ENCODE measurements at places on chromosomes 11 and 22.

DNA sequence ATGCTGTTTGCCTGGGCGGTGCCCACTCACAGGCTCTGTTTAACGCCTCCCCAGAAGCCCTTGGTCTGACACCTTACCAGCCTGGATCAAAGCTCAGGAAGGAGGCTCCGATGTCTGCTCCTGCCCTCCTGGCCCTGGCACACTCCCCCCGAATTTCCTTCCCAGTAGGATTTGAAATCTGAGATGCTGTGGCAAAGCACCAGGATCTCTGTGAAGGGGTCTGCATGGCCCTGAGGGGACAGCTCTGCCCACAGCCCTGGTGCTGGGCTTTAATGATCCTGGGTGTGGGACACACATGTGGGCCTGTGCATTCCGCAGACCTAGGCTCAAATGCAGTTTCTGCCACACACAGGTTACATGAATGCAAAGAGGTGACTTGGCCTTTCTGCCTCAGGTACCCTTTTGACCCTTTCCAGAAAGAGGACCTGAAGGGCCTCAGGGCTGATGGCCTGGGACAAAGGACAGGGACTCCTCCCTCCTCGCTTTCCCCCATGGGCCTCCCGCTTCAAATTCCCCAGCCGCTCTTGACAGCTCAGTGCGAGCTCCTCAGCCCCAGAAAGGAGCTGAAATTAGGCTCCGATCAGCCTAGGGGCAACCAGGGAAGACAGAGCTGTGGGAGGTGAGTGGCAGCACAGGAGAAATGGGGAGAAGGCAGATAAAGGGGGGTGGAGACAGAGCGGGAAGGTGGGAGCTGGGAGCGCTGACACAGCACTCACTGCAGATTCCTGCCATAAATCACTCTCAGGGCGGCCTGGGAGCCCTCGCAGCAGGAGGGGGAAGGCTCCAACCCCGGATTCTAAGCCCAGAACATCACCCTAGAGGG is 41.3 kb downstream of the TRIM29 start:
- DNase-seq: no peak

- DNase-seq: no peak
Measured at GRCh38 chr22:41781507-41781906, 19.0 kb upstream of the CCDC134 start.

- no peak for DNase-seq
Measured at GRCh38 chr11:69562816-69563215, 78.1 kb upstream of the CCND1 start.

- DNase-seq: no peak
Measured at GRCh38 chr11:62782753-62783152, 4.4 kb upstream of the TMEM179B start.

- no peak for DNase-seq
Measured at GRCh38 chr22:38652859-38653258, 3.3 kb downstream of the FAM227A start.

DNA sequence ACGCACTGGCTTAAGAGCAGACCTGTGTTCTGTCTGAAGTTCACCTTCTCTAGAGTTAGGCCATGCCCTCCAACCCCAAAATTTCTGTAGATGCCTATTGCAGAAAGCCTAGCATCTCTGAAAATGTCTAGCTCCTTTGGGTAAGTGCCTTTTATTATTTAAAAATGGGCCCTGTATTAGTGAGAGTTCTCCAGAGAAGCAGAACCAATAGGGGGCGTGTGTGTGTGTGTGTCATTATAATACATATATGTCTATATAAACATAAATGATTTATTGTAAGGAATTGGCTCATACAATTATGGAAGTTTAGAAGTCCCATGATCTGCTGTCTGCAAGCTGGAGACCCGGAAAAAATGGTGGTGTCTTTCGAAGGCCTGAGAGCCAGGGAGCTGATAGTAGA is 144.7 kb downstream of the TTC17 start:
- DNase-seq: no peak

- no peak for DNase-seq
Measured at GRCh38 chr22:44390613-44390970, 77.8 kb upstream of the SHISAL1 start.

GRCh38 chr11:29962243-29962642 is 54.6 kb downstream of the KCNA4 start:
- no peak for DNase-seq

- DNase-seq: no peak
Measured at GRCh38 chr11:62627713-62628112, 5.9 kb upstream of the B3GAT3 start.

- DNase-seq: no peak
Measured at GRCh38 chr11:4662876-4663275, 19.1 kb downstream of the OR51E1 start.

GRCh38 chr22:18157714-18158028 is 7.7 kb downstream of the USP18 start:
- no peak for DNase-seq

DNA sequence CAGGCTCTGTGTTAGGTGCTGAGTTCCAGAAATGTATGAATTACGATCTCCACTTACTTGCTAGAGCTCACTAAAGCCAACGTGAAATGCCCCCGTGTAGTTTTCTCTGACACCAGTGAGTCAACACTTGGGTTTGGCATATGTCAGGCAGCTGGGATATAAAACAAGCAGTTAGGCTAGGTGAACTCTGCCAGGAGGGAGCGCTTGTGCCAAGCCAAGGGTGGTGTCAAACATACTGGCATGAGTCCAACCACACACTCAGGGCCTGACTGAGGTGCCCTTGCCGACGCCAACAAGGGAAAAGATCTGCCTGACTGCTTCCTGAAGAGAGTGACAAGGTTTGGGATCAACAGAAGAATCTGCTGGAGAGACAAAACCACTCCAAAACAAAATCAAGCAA is 167.8 kb upstream of the NARS2 start:
- no peak for DNase-seq

- DNase-seq: peak; percentile 75
Measured at GRCh38 chr22:31084811-31085492, 3.8 kb downstream of the SMTN start.

GRCh38 chr22:43277987-43278601 is 65.1 kb downstream of the SCUBE1 start:
- no peak for DNase-seq

DNA sequence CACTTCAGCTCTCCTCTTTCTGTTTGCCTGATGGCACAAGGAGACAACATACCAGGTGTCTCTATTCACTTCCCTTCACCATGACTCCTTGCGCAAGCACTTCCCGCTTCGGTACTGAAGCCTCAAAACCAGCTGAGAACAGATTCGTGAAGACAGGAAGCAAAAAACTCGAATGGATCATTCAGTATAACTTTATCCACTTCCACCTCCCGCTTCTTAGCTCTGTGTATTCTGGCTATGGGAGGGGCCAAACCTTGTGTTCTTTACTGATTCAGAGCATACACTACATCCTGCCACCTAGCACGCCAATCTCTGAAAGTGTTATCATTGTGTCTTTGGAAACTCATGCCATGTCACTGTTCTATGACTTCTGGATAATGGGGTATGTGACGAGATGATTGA is 62.2 kb upstream of the ADA2 start:
- no peak for DNase-seq

DNA sequence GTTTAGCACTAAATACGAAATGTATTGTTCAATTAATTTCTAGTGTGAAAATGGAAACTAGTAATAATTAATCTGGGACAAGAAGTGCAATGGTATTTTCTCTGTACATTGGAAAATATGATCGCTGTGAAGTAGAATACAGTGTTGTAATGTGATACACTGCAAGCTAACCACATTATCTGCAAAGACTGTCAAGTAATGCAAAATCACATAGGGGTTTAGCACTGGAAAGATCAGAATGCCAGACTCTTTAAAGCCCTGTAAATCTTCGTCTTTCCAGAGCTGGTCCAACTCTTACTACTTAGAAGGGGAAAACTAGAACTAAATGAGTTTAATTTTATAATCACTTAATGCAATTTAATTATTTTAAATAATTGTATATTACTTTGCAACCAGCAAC is 544.5 kb upstream of the ANO3 start:
- DNase-seq: no peak

DNA sequence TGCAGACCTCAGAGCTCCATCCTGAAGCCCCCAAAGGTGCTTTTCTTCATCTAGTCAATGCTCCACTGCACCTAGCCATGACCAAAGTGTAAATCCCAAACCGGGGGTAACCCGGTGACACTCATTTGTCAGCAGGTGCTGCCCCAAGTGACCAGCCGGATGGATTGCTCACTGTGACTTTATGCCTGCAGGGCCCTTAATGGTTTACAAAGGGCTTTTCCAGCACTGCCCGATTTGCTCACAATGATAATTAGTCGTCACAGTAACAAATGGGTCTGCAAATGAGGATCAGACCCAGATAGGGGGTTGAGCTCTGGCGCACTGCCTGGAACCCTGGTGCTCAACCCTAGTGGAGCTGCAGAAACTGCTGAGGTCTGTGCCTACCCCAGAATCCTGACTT is 45.7 kb upstream of the CD5 start:
- DNase-seq: no peak

- DNase-seq: no peak
Measured at GRCh38 chr11:107740271-107740670, 28.4 kb upstream of the SLN start.

DNA sequence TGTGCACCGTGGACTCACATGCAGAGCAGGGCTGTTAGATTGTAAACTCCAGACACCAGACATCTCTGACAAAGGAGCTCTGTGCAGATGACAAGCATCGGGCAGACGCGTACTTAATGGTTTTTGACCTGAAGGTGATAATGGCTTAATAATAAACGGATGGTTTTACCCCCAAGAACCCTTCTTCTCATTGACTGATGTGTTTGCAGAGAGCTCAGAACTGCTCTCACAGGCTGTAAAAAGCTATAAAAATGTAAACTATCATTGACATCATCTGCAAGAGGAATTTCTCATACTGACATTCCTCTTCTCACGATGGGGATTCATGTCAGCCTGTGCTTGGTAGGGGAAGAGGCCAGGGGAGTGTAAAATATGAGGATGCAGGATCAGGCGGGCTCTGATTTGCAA is 8.6 kb upstream of the ARHGAP8 start:
- DNase-seq: no peak

- no peak for DNase-seq
Measured at GRCh38 chr11:120186456-120186773, 24.4 kb upstream of the OAF start.

DNA sequence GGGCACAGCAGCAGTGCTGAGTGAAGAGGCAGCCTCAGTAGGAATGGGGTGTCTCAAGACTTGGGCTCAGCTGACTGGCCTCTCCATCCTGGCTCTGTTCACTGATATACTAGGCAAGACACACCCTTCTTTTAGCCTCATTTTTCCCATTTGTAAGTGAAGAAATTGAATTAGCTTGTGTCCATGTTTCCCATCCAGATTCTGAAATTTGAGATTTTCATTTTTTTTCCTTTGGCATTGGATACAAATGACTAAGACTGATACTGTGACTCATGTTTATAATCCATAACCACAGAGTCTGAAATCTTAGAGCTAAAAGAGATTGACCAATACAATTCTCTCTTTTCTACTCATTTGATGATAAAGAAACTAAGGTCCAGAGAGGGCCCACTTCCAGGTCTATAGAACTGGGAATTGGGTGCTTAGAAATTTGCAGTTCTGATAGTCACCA is 110.9 kb downstream of the KCNC1 start:
- no peak for DNase-seq

DNA sequence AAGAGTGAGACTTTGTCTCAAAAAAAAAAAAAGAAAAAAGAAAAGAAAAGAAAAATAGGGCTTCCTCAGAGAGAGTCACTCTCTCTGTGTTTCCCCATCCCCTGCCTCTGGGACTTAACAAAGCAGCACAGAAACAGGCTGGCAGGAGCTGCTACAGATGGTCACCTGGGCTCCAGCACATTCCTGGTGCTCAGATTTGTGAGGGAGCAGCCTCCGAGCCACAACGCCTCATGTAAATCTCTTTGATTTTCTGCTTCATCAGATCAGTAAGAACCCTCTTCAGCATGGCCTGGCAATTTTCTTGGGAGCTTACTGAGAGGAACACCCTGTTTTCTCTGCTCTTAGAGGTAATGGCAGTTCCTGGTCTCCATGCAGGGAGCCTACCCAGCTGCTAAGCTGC is 15.2 kb upstream of the LDHA start:
- DNase-seq: no peak

- no peak for DNase-seq
Measured at GRCh38 chr11:94880216-94880615, 93.1 kb downstream of the CWC15 start.

GRCh38 chr22:30892731-30893221 is 75.8 kb downstream of the MORC2 start:
- DNase-seq: no peak

GRCh38 chr11:46677169-46677568 is 23.2 kb downstream of the ARHGAP1 start:
- DNase-seq: no peak

DNA sequence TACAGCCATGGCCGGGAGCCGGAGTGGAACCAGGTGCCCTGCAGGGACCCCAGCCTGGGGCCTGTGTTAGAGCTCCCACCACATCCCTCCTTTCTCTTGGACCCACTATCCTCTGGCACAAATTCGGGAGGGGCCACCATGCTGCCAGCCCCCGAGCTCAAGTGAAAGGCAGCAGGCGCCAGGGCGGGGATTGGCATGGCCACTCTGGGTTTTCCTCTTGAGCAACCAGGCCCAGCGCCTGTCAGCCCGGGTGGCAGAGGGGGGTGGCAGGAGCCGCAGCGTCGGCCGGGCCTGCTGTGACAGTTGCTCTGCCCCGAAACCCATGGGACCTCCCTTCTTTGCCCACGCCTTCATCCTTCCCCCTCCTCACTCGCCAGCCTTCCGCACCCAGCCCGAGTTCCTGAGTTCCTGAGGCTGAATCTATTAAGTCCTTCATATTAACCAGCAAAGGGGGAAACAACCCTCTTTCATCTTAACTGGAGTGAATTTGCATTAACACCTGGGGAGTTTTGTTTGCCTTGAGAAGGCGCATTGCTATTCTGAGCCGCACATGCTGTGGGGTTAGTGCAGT is 16.8 kb upstream of the CABP7 start:
- DNase-seq: no peak

- DNase-seq: no peak
Measured at GRCh38 chr11:19232910-19233503, 7.7 kb downstream of the E2F8 start.

- no peak for DNase-seq
Measured at GRCh38 chr22:36267058-36267457, 14.1 kb downstream of the APOL1 start.

- no peak for DNase-seq
Measured at GRCh38 chr11:6417907-6418556, 862 bp downstream of the APBB1 start.

All from memory B cell (primary cell).